Stimulated activated CD8-positive, alpha-beta memory T cell treated with anti-CD3 and anti-CD28 coated beads, Interleukin-15, amount 100 ng/mL, for 24 hours (primary cell): ENCODE measurements at places on chromosomes 7 and 10.

GRCh38 chr10:131645756-131646155 is 255.1 kb upstream of the PPP2R2D start:
- DNase-seq: no peak

DNA sequence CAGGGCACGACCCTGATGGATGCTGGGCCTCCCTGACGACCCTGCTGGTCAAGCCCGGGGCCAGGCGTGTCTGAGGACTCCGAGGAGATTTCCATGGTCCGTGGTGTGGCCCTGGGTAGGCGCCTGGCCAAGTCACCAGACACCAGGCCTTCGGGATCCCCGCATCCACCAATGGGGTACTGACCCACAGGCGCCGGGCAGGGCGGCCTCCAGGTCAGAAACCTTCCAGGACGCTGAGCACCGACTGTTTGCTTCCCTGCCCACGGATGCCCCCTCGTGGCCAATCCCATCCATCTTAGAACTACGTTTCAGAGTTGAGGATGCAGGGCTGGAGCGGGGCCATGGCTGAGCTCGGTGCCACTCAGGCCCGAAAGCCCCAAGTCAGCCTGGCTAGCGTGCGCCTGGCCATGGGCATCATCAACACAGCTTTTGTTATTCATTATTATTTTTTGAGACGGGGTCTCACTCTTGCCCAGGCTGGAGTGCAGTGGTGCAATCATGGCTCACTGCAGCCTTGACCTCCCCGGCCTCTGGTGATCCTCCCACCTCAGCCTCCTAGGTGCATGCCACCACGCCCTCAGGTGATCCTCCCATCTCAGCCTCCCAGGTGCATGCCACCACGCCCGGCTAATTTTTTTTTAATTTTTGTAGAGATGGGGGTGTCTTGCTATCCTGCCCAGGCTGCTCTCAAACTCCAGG is 7.1 kb upstream of the AMZ1 start:
- DNase-seq: peak; percentile 20

GRCh38 chr7:42222125-42222524 is 14.9 kb downstream of the GLI3 start:
- DNase-seq: no peak

DNA sequence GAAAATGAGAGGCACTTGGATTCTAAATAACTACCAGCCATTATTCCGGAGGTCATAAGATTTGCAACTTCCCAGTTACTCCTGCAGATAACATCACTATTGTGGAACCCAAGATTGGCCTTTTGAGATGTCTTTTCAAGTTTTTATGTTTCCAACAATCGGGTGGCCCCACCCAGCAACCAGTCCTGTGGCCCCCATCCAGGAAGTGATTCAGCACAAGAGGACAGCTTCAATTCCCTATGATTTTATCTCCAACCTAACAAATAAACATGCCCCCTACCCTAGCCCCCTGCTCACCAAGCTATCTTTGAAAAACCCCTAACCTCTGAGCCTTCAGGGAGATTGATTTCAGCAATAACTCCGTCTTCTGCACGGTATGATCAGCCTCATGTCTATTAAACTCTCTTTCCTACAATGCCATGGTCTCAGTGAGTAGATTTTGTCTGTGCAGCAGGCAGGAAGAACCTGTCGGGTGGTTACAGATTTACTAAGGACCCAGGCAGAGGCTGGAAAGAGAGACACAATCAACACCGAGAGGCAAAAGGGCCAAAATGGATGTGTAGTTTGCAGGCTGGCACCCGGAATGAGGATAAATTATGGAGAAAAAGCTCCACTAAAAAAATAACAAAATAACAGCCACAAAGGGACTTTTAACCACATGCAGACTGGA is 83.9 kb upstream of the UNC5B start:
- DNase-seq: no peak

DNA sequence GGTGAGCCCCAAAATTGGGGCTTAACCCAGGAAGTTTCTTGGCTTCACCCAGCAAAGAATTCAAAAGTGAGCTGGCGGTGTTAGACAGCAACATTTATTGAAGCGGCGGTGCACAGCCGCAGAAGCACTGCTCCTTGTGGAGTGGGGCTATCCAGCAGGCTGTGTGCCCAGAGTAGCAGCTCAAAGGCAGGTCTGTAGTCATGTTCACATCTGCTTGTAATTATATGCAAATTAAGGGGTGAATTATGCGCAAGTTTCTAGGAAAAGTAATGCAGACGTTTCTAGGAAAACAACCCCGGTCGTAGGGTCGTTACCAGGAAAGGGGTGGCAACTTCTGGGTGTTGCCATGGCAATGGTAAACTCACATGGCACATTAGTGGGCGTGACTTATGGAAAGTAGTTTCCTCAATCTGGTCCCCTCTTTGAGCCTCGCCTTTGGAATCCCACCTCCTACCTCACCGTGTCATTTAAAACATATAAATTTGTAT is 13.7 kb upstream of the KBTBD2 start:
- DNase-seq: no peak

DNA sequence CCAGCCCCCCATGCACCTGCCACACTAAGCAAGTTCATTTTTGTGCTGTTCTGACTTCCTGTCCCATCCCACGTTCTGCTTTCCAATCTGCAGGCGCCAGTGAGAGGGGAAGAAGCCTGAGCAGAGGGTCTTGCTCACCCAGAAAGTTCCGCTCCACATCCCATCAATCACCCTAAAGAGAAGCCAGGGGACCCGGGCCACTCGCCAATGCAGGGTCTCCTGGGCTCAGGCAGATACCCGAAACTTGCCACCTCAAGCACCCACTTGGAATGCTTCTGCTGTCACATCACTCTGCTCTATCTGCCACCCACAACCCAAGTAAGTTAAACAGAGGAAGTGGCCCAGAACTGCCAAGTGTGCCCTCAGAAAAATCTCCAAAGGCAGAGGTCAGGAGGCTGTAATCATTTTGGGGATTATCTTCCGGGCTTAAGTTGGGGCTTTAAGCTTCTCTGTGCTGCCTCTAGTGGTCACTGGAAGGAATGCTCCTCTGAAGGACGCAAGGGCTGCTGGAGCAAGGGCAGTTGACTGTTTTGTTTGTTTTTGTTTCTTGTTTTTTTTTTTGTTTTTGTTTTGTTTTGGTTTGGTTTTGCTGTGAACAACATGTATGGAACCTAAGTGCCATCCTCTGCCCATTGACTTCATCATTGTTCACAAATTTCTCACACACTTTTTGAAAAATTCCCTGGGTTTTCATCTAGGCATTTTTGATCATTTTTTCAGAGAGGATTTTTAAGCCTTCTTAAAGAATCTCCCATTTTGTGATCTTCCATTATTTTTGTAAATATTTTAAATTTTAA is 25.5 kb downstream of the PRR15 start:
- DNase-seq: no peak

DNA sequence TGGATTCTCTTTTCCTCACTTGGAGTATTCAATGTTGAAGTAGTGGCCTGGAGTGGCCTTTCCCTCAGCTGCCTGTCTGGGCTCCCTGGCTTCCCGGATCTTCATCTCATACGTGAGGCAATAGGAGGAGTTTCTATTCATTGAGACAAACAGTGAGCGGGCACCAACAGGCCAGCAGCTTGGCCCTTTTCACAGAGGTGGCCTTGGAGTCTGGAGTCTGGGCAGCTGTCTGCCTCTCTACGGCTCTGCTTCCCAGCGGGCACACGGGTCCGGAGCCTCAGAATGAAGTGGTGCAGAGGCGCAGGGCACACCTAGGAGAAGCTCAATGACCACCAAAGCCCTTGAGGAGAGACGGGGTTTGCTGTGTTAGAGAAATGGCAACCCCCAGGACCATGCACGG is 169.4 kb downstream of the CCDC3 start:
- DNase-seq: no peak

GRCh38 chr10:21944727-21945386 is 58.7 kb downstream of the DNAJC1 start:
- no peak for DNase-seq

GRCh38 chr7:108480311-108480710 is 24.1 kb upstream of the NRCAM start:
- no peak for DNase-seq

- DNase-seq: no peak
Observed at GRCh38 chr7:66921396-66921917, 432 bp downstream of the TMEM248 start.

GRCh38 chr10:99809931-99810615 is 27.6 kb downstream of the ABCC2 start:
- no peak for DNase-seq

DNA sequence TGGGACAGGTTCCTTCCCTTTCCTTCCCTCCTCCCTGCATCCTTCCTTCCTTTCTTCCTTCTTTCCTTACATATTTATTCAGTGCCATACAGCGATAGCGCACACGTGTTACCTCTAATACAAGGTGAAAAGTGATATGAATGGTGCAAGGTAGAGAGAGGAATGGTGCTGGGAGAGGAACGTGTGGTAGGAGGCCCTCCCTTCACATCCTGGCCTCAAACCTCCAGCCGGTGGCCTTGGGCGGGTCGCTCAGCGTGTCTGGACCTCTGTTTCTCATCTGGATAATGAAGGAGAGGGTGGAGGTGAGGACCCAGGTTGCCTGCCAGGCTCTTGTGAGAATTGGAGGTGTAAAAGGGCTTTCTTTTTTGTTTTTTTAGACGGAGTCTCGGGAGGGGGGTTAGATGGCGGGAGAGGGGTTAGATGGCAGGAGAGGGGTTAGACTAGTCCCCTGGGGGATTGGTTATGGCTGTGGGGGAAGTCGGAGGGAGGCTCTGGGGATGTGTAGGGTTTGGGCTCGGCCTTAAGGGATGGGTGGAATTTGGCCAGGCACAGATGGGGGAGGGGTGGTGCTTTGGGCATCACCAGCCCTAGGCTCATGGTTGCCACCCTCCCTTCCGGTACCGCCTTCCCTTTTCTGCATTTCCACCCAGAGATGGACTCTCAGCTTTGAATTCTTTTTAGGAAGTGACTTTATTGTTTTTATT is 14.9 kb downstream of the CHST3 start:
- no peak for DNase-seq

DNA sequence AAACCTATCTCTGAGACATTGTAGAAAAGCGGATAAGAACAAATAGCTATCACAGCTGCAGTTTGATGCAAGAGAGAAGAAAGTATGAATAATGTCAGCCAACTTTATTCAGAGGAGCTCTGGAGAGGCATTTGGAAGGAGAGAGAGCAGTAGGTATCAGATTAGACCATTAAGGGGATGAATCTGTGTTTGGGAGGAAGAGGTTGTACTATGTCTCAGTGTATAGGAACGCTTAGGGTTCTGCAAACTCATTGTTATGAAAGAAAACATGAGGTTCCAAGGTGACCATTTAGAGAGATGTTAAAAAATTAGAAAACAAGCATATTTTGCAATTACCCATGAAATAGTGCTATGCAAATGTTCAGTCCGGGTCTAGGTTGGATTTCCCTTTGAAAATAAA is 207.5 kb upstream of the GNAI1 start:
- no peak for DNase-seq

DNA sequence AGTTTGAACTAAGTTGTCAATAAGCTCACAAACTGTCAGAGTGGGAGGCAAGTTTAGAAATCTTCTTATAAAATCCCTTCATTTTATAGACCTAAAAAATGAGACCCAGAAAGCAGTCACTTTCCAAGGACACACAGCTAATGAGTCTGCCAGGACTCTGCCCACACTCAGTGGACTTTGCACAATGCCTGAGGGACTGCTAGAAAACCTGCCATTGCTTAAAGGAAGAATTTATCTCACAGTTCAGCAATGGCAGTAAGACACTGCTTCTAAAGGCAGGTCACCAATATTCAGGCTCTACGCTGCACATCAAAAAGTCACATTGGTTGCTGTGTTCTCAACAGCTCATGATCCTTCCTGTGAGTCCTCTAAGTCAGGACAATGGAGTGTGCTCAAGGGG is 698.1 kb downstream of the GRID1 start:
- no peak for DNase-seq

- DNase-seq: no peak
Observed at GRCh38 chr10:34911661-34912205, 96.6 kb upstream of the PARD3 start.

DNA sequence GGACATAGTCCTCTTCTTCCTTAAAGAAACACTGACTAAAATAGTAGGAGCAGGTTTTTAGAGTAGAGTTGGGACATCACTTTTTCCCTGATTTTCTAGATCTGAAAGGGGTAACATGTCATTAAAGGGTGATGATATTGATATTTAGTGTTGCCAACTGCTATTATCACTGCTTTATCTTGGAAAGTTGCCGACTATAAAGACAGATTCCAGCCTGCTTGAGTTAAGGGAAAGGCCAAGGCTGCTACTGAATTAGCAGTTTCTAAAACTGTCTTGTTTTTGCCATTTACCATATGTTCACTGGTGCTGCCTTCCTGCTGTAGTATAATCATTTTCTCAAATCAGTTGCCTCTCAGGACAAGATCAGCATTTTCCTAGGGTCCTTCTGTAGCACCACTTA is 29.7 kb downstream of the AP3M1 start:
- no peak for DNase-seq

DNA sequence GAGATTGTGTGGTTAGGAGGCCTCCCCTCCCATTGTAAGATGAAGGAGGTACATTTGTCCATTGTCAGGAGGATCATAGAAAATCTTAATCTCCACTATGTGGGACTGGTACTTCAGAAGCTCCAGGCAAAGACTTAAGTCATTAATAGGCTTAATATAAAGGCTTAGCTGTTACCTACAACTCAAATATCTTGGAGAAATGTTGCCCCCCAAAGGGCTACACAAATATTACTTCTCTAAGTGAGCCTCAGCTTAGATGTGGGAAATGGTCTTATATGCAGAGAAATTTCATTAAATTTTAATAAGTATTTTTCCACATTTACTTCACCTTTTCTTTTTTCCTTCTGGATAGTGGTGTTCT is 27.2 kb downstream of the TAS2R41 start:
- DNase-seq: no peak

- DNase-seq: no peak
Observed at GRCh38 chr10:98391065-98391464, 23.9 kb downstream of the PYROXD2 start.

DNA sequence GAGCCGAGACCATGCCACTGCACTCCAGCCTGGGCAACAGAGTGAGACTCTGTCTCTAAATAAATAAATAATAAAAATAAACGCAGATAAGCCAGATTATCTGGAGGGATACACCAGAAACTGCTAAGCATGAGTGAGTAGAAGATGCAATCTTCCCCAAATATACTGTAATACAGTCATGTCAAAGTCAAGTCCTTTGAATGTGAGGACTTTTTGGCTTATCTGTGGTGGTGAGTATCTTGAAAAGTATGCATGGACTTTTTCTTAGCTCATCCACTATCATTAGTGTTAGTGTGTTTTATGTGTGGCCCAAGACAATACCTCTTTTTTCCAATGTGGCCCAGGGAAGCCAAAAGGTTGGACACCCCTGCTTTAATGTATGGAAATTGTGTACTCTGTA is 44.7 kb upstream of the PITRM1 start:
- no peak for DNase-seq

- DNase-seq: no peak
Observed at GRCh38 chr10:24493165-24493564, 230.5 kb downstream of the ARHGAP21 start.

- DNase-seq: no peak
Observed at GRCh38 chr7:101906291-101907240, 89.1 kb downstream of the CUX1 start.

DNA sequence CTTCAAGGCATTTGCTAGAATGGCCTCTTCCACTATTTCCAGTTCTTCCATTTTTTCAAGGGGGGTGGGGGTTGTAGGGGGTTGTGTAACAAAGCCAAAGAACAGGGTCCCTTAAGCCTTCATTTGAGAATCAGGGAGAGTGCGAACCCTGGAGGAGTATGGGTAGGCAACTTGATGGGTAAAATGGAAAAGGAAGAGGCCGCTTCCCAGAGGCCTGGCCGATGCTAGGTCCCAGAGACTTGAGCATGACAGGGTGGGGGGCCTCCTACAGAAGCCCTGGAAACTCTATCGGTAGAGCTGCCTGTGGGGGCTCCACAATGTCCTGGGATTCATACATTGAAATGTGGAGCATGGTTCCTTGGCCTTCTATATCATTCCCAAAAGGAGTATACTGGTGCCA is 9.1 kb upstream of the HOXA13 start:
- DNase-seq: no peak

GRCh38 chr10:24645784-24646183 is 77.9 kb downstream of the ARHGAP21 start:
- DNase-seq: no peak
